Activated CD8-positive, alpha-beta memory T cell treated with anti-CD3 and anti-CD28 coated beads, Interleukin-2, amount 10 ng/mL, durations not matched to agents 7 days and 5 days (primary cell): ENCODE measurements at places on chromosomes 7 and 10. TPM values are rescaled to one million over a fixed set of nuclear protein-coding genes. Genes with fewer than 3 reads are reported as not detected.

Gene SEMA3D
- not detected for total RNA-seq

Gene POLR1F
- total RNA-seq, result 27.9 TPM

Gene TBX20
- not detected for total RNA-seq

Gene KCNIP2
- total RNA-seq, result 1.6 TPM

Gene SEC31B
- total RNA-seq, result 42.9 TPM

Gene FAM25C
- not detected for total RNA-seq

Gene USP6NL
- total RNA-seq, result 1.1 TPM

Gene CNPY1
- not detected for total RNA-seq

Gene VSTM2A
- total RNA-seq, result not detected

Gene UMAD1
- total RNA-seq, result 12.3 TPM

Gene JAKMIP3
- 0.19 TPM for total RNA-seq

Gene SNX10
- 59.3 TPM for total RNA-seq

Gene TMEM176B
- total RNA-seq, result not detected

Gene CALHM3
- total RNA-seq, result not detected

Gene LIPM
- not detected for total RNA-seq

Gene TMEM130
- total RNA-seq, result not detected

Gene TLX1
- not detected for total RNA-seq

Gene SEMA3A
- total RNA-seq, result 1.4 TPM

Gene FAM131B
- total RNA-seq, result 2.6 TPM
